Dorsolateral prefrontal cortex (tissue), 122 donors: ENCODE measurements at places on chromosomes 4 and X. TPM values are rescaled to one million over a fixed set of nuclear protein-coding genes. Genes with fewer than 3 reads are reported as not detected.
A peak's percentile ranks its signal among the peaks of the same experiment; 100 is the strongest.

DNA sequence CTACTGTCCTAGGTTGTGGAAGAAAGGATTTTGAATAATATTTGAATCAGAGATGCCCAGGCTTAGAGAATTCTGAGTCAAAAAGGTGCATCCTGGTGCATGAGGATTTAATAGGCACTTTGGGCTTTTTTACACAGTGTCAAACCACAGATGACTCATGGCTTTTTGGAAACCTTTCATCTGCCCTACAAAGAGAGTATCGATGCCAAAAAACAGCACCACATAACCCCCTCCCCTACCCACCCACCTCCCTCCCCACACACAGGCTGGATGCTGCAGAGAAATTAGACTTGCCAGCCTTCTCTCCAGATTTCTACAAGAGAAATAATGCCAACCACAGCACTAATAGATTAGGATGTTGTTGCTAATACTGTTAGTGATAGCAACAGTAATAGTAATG, 779.3 kb downstream of the NLGN4X start:
- DNase-seq = no peak

DNA sequence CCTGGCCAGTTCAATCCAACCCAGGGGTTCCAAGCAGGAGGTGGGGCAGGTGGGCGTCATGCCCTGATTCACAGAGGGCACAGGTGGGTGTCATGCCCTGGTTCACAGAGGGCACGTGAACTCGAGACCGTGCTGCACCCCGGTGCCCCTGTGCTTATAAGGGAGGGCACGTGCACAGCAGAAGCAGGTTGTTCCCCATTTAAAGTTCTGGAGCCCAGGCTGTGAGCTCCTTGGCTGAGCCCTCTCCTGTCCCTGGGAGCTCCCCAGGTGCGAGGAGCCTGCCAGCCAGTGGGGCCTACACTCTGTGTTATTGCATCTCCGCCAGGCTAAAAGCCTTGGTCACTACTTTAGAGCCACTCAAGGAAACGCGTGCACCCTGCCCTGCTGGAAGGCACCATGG, 3.2 kb upstream of the CPZ start:
- no peak for DNase-seq

DNA sequence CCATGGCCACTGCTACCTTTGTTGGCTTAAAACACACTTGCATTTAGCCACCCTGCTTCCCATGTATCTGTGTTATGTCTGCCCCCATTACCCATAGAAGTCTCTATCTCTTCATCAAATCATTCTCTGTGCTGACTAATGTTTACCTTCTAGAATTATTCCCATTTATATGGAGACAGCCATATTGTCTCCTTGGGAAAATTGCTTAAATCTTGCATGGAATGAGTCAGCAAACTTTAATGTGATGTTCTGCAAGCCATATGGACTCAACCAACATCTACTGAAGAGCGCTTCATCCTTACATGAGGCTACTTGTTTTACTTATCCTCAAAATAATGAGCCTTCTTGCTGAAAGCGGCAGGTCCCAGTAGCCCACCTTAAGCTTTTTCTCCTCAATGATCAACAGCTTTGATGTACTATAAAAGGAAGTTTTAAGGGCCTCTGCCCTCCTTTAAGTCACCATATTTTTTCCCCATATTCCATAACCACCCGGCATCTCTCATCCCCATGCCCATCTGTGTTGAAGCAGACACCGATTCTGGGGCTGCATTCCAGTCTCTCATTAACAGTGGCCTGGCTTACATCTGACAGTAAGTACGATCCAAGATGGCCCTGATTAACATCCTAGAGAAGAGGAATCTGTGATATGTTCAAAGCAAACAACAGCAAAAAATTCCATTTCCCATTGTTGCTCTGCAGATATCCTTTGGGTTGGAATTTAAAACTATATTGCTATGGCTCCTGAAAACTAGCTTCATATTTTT, 130.4 kb downstream of the ARHGAP6 start:
- DNase-seq = no peak

GRCh38 chr4:155403886-155404285, 27.1 kb upstream of the MAP9 start:
- DNase-seq = no peak

GRCh38 chr4:131603705-131604104, 1545.4 kb upstream of the PCDH10 start:
- DNase-seq = no peak

GRCh38 chr4:78032446-78032845, 24.7 kb upstream of the FRAS1 start:
- no peak for DNase-seq

DNA sequence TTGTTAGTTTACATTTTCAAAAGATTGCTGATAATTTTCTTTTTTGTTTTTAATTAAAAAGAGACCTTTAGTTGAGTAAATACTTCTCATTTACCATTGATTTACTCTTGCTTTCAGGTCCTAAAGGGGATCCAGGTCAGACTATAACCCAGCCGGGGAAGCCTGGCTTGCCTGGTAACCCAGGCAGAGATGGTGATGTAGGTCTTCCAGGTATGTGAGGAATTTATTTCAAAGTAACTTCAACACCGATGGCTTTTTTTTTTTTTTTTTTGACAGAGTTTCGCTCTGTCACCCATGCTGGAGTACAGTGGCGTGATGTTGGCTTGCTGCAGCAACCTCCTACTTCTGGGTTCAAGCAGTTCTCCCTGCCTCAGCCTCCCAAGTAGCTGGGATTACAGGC, 135.1 kb downstream of the IRS4 start:
- no peak for DNase-seq

- no peak for DNase-seq
These were observed 502.8 kb downstream of the CFAP47 start for GRCh38 chrX:36422368-36422767.

GRCh38 chr4:98873059-98873458, 55.9 kb downstream of the EIF4E start:
- DNase-seq = no peak

- DNase-seq = no peak
These were observed 166.5 kb downstream of the MAML3 start for GRCh38 chr4:139987502-139987850.

DNA sequence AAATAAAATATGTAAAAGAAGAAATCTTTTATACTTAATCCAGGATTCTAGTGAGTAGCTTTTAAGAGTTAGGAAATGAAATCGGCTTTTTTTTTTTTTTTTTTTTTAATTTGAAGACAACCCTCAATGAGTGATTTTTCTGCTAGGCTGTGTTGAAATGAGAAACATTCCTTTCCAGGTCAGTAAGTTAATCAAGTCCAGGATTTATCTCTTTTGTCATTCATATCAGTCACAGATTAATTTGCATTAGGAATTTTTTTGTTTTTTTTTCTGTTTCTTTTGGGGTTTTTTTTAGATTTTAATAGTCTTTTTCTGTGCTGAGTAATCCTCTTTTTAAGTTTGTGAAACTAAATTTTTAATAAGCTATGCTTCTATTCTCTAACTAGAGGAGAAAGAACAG, 448.1 kb downstream of the ADGRL3 start:
- DNase-seq = no peak

GRCh38 chrX:46463682-46464081, 81.5 kb downstream of the ZNF674 start:
- no peak for DNase-seq

DNA sequence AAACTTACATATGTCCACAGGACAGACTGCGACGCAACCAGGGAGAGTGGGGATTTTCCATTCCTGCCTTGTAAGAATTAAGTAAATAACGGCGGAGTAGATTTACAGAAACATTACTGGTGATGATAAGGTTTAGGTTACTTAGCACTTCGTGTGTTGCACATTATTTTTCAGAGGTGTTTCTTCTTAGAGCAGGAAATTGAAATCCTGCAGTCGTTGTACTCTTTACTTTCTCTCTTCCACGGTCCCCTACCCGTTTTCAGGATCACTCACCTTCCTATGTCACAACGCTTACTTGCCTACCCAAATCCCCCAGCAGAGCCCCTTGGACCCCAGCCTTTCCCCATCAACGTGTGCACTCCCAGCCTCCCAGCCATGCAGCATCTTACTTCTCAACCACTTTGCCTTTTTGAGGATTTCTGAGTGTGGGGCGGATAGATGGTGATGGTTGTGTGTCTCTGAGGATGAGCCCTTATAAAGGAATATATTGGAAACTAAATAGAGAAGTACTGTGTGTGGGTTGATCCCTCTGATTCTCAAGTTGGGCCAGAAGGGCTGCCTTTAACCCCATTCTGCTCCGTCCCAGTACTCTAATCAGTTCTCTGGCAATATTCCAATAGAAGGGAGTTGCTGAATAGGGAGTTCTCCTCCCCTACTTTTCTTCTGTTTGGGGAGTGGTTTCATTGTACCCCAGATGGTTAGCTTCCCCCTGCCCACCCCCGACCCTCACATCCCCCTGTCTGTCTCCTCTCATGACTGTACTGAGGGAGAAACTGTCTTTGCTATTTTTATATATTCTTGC, 1.6 kb downstream of the MID2 start:
- no peak for DNase-seq

DNA sequence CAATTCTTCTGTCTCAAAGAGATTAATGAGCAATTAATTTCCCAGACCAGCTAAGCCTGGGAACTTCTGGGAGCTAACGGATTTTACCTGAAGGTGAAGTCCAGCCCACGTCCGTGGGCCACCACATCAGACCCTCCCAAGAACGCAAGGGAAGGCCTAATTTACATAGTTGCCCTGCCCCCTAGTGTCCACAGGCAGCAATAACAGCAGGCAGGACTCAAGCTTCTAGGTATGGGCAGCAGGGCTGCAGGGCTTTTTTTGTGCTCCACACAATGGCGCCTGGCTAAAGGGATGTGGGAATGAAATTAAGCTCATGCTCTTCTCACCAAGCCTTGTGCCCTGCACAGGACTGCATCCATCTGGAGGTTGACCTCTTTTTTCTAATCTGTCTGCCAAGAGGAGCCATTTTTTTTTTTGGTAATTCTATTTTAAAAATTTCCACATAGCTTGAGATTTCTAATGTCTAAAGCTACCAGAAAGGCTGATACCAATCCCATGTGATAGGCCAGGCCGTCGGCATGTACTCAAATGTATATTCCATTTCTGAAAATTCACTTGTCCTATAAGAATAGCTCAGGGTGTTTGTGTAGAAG, 111.9 kb upstream of the TMEM164 start:
- peak; percentile 25 for DNase-seq

- no peak for DNase-seq
These were observed 191.1 kb upstream of the ANXA3 start for GRCh38 chr4:78360466-78360865.

DNA sequence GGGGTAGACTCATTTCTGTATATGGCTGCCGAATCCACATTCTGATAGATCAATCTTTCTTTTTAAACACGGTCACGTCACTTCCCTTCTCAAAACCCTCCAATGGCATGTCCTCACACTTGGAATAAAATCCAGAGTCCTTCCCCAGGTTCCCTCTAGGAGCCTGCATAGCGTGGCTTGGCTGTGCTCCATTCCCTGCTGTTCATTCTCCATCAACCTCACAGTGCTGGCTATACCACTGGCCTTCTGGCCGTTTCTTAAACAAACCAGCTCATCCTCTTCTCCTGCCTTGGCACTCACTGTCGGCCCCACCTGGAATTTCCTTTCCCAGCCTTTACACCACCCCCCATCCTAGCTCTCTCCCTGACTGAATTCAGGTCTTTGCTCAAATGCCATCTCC, 77.1 kb downstream of the RBM47 start:
- DNase-seq = no peak

GRCh38 chrX:39827951-39828350, 269.8 kb downstream of the BCOR start:
- no peak for DNase-seq

GRCh38 chr4:41969671-41970070, 11.9 kb upstream of the DCAF4L1 start:
- DNase-seq = no peak

GRCh38 chr4:150952167-150952845, 62.8 kb downstream of the LRBA start:
- no peak for DNase-seq

DNA sequence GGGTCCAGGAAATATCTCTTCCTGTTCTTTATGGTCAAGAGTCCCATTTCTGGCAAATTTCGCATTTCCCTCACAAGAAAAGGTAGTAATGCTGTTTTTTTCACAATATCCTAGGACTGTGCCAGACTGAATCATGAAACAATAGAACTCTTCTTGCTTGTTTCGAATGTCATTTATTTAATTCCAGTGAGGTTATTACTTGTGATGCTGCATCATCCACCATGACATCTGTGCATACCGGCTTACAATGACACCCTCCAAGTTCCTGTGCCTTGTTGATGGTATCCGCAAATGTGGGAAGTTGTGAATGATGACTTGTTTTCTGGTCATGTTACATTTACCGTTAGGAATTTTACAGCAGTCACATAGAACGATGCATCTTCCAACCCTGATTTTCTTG, 42.9 kb upstream of the SPRY1 start:
- DNase-seq = no peak

- no peak for DNase-seq
These were observed 93.6 kb upstream of the NAP1L5 start for GRCh38 chr4:88791274-88791673.

GRCh38 chr4:147822128-147822527, 90.2 kb downstream of the ARHGAP10 start:
- DNase-seq = no peak

- DNase-seq = no peak
These were observed 1.5 kb downstream of the P2RY8 start for GRCh38 chrX:1535241-1536041.

DNA sequence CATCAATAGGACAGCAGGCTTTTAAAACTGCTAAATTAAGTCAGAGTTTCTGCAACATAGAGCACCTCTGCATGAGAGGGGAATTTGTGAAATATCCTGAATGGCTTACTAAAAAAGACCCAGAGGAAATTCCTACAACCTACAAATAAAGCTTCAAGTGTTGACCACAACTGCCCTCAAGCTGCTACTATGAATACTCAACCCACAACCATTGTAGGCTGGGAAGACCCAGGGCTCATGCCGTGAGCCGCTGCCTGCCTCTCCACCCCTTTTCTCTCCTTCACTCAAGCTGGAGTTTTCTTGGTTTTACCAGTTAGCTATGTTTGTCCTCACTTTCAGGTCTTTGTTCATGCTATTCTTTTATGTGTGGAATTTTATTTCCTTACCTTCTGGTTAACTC, 151.6 kb downstream of the EMCN start:
- DNase-seq = no peak

DNA sequence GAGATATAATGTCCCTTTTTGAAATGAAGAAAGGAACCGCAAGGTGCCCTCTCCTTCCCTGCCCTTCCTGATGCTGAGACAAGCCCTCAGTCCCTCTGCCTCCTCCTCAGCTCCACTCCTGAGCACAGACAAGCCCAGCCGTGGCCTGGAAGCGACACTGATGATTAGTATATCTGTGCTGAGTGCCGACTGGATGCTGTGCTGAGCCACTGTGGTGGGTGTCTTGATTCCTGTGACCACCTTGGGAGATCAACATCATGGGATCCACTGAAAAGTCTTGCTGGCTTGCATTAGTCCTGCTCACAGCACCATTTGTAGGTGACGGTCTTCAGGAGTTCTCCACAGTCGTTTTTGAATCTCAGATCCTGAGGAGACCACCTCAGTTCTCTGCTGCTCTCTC, 59.5 kb upstream of the HGFAC start:
- DNase-seq = no peak

GRCh38 chrX:18406531-18407266, 18.7 kb upstream of the CDKL5 start:
- no peak for DNase-seq

CITED1 gene
- total RNA-seq = 6.2 TPM

LRPAP1 gene
- 177 TPM for total RNA-seq

SPINK2 gene
- not detected for total RNA-seq

TLR6 gene
- 3.9 TPM for total RNA-seq

C1QTNF7 gene
- total RNA-seq = 0.94 TPM

PAGE4 gene
- not detected for total RNA-seq

ENAM gene
- total RNA-seq = not detected

PUDP gene
- total RNA-seq = 14.7 TPM

MAGEB3 gene
- not detected for total RNA-seq

GLRA3 gene
- 11.6 TPM for total RNA-seq

BCLAF3 gene
- 24.4 TPM for total RNA-seq
